ENCODE measurements at places on chromosomes 1 and 21. TPM values are rescaled to one million over a fixed set of nuclear protein-coding genes. Genes with fewer than 3 reads are reported as not detected.
A peak's percentile ranks its signal among the peaks of the same experiment; 100 is the strongest.

GRCh38 chr1:153619171-153619570, 3.0 kb upstream of the S100A14 start:
- no peak for DNase-seq

The ELF3 gene
- total RNA-seq, result 3.6 TPM

DNA sequence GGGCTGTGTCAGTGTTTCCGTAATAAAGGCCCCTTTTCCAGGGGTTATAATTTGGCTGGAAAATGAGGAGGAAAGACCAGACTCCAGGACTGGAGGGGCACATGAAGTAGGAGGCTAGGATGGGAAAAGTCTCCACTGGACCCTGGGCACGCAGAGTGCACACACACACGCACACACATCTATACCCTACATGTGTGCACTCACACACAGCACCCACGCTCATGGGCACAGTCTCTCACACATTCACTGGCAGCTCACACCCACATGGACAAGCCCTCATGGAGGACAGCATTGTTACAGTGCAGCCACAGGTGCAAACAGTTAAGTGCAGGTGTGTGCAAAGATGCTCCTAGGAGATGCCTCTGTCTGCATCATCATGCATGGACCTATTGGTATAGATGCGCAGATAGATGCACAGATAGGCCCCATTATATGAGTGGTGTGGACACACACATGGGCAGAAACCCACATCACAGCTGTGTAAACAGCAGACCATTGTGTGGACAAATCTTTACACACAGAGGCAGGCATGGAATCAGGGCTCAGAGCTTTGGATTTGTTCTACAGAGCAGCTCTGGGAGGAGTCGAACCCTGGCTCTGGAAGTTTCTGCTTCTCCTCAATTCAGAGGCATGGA, 9.1 kb upstream of the RUNX3 start:
- DNase-seq, result no peak

- no peak for DNase-seq
Observed at GRCh38 chr1:156468693-156469345, 31.8 kb downstream of the MEF2D start.

GRCh38 chr1:190029441-190029840, 448.2 kb downstream of the BRINP3 start:
- no peak for DNase-seq

DNA sequence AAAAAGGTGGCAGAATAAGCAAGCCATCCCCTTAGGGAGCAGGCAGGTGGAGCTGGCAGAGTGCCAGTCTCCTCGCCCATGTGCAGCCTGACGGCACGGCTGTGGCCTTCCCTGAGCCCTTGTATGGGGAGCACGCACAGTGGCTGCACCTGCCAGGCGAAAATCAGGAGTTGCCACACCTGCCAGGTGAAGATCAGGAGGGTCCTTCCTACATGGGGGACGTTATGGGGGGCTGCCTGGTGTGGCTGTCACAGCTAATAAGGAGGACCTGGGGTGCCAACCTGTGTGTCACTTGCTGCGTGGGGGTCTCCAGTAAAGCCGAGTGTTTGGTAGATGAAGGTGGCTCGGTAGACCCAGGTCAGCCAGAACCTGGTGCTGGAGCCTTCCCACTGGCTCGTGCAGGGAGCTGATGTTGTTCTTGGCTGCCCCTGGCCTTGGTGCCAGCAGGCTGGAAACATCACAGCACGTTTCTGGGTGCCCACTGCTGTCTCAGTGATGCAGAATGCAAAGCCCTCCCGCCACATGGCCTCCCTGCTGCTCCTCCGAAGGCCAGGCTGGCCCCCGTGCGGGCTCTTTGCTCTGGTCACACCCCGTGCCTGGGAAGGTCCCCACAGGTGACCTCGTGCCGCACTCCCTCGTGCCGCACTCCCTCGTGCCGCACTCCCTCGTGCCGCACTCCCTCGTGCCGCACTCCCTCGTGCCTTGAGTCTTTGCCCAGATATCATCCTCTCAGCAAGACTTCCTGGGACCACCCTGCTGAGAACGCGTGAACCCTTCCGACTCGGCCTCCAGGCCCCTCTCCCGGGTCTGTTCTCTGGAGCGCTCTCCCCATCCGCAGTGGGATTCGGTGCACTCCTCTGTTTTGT, 55.4 kb downstream of the SLC37A1 start:
- no peak for DNase-seq

DNA sequence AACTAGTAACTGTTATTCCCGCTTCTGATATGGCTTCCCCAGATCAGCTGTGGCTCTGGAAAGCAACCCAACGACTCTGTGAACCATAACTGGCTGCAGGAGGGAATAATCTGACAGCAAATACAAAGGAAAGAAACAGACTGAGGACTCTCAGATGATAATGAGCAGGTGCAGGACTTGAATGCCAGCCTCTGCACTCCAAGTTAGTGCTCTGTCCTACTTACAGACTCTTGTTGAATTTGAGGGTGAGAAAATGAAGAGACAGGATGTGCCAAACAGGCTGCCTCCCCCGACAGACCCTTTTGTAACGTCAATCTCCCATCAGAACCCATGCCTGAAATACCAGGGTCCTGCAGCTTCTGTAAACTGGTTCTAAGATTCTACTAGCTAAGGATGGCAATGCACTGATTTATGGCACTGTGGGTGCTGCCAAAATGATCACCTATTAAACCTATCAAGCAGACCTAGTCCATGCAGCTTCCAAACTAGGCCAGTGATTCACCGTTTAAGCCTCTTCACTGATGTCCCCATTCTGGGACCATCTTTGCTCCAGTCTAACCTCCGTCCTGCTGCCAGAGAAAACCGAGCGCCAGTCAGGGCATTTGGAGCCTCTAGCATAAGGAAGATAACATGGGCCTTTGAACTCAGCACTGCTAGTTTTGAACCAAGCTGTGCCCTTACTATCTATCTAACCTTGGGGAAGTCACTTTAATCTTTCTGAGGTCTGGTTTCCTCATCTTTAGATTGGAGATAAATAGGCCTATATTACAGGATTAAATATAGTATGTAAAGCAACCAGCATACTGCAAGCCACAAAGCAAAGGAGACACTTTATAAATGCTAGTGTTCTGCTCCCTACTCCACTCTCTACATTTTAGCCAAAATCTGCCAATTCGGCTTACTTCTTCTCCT, 4.8 kb downstream of the MKNK1 start:
- no peak for DNase-seq

DNA sequence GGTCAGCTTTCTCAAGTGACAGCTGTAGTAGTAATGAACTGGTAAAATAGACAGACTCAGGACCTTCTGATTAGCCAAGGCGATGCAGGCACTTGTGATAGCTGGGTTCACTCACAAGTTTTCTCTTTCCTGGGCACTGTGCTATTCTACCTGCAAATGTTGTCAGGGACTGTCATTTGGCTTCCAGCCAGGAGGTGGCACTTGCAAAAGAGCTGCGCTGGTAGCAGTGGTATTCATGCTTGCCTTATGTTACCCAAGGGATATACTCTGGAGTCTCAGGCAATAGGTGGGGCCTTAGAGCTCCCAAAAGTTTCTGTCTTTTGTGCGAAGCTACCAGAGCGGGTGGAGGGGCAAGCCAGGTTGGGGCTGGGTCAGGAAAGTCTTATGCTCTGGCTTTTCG, 23.5 kb downstream of the IFI44 start:
- no peak for DNase-seq

The PGLYRP4 gene
- total RNA-seq, result not detected

GRCh38 chr1:231396643-231397042, 25.4 kb downstream of the EGLN1 start:
- DNase-seq, result no peak

The SWT1 gene
- 6.3 TPM for total RNA-seq

The SUSD4 gene
- total RNA-seq, result 0.07 TPM

- peak; percentile 7 for DNase-seq
Observed at GRCh38 chr1:67642629-67643028, 42.4 kb upstream of the GADD45A start.

DNA sequence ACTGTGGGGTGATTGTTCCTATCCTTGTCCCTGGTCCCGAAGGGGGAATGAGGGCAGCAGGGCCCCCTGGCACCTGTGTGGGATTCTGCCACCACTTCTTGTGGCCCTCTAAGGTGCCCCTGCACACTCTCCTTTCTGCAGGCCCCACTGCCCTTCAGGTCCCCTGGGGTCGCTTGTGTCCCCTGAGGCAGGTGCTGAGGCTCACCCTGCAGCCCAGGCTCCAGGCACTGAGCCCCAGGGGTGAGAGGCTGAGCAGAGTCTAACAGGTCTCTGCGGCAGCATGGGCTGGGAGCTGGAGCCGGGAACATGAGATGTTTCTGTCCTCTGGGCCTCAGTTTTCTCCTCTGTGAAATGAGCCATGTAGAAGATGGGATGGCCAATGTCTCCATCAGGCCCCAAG, 211.0 kb upstream of the VAMP3 start:
- DNase-seq, result no peak

DNA sequence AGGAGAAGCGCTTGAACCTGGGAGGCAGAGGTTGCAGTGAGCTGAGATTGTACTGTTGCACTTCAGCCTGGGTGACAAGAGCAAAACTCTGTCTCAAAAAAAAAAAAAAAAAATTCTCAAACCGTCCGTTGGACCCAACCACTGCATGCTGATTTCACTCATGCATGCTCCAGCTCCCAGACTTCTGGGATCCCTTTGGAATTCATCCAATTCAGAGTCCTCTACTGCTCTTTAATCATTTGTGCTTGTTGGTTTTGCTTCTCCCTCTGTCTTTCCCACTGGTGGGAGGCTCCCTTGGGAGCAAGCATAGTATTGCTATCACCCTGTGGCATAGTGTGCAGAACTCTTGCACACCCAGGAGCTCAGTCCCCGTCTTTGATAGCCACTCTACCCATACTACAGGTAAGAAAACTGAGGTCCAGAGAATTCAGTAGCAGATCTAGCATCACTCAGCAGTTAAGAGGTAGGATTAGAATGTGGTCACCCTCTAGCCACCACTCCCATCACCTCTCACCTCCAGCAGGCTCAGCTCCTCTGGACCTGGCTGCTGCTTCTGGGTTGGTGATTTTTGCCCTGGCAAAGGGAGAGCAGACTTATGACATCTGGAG, 3.1 kb upstream of the LMNA start:
- no peak for DNase-seq

DNA sequence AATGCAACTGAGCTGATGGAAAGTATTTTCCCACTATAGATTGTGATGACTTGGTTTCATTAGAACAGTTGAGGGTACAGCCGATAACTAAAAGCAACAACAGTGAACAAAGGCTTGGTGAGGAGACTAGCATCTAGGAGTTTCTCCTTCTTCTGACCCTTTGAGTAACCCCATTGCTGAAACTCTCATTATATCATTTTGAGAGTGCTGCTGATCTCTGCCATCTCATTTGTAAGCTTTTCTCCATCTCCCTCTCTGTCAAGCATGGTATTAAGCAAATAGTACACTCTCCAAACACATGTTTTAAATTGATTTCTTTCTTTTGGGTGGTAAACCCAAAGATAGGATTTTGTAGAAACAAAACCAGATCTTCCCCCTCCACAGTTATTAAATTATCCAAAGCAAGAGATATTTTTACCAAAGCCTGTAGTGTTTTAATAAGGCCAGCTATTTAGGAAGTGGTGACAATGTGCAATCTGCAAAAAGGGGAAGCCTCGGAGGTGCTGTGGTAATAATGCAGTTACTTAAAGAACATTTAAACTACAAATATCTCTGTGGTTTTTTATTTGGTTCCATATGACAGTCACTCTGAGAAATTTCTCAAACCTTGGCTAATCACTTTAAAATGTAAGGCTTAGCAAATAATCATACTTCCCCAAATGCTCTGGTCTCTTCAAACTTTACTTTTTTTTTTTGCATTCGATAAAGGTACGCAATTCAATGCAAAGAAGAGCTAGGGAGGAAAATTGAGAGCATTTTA, 287.5 kb downstream of the HLX start:
- DNase-seq, result no peak

GRCh38 chr1:244778344-244778743, 57.1 kb upstream of the COX20 start:
- DNase-seq, result no peak

GRCh38 chr1:9078015-9078751, 8.7 kb upstream of the SLC2A5 start:
- DNase-seq, result no peak

DNA sequence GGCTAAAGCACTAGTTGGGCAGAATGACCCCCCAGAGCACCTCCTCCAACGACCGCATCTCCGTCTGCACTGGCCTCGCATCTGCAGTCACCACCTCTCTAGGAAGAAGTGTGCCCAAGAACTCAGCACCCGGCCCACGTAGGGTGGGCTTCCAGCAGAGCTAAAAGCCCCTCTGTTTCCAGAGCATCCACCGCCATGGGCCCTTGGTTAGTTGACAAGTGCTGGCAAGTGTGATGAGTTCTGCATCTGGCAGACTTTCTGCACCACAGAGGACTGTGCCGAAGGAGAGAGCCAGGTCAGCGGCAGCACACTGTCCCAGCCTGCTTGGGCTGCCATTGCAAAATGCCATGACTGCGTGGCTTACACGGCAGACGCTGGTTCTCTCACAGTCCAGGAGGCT, 76.4 kb upstream of the COL6A1 start:
- no peak for DNase-seq

The PRAMEF6 gene
- total RNA-seq, result not detected

The RNF186 gene
- total RNA-seq, result not detected

The CLDN14 gene
- not detected for total RNA-seq

DNA sequence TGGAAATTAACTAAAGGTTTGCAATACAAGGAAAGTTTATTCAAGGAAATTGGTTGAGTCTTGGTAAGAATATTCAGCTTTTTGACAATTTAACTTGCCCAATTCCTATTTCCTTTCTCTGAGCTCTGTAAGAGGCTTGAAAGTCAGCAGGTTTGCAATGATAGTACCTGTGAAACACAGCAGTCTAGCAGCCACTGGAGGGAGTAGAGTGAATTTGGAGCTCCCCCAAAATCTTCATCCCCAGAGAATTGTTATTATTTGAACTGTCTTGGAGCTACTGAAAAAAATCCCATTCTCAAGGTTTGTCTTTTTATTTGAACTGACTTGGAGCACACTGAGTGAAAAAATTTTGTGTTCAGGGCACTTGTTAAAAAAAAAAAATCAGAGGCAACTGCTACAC, 654.2 kb upstream of the PKN2 start:
- DNase-seq, result peak; percentile 16

GRCh38 chr1:2588661-2589430, 2.3 kb downstream of the PRXL2B start:
- no peak for DNase-seq

The DENND1B gene
- total RNA-seq, result 2.9 TPM

The KRTAP12-3 gene
- not detected for total RNA-seq

The OR2AJ1 gene
- total RNA-seq, result not detected

The PRPF38A gene
- 24.1 TPM for total RNA-seq

- DNase-seq, result no peak
Observed at GRCh38 chr1:103900005-103900404, 150.3 kb downstream of the AMY1C start.

Data from H7 (cell line).